ENCODE measurements at places on chromosomes 3 and 15.

- DNase-seq, result no peak
Measured at GRCh38 chr3:18426597-18427193, 1.6 kb upstream of the SATB1 start.

DNA sequence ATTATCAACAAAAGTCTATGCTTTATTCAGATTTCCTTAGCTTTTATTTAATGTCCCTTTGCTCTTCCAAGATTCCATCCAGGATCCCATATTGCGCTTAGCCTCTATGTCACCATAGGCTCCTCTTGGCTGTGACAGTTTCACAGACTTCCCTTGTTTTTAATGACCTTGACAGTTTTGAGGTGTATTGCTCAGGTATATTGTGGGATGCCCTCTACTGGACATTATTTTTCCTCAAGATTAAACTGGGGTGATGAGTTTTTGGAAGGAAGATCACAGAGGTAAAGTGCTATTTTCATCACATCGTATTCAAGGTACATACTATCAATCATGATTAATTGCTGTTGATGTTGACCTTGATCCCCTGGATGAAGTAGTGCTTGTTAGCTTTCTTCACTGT is 99.1 kb upstream of the SMAD3 start:
- DNase-seq, result no peak

- DNase-seq, result no peak
Measured at GRCh38 chr3:43389388-43390254, 103.3 kb downstream of the SNRK start.

DNA sequence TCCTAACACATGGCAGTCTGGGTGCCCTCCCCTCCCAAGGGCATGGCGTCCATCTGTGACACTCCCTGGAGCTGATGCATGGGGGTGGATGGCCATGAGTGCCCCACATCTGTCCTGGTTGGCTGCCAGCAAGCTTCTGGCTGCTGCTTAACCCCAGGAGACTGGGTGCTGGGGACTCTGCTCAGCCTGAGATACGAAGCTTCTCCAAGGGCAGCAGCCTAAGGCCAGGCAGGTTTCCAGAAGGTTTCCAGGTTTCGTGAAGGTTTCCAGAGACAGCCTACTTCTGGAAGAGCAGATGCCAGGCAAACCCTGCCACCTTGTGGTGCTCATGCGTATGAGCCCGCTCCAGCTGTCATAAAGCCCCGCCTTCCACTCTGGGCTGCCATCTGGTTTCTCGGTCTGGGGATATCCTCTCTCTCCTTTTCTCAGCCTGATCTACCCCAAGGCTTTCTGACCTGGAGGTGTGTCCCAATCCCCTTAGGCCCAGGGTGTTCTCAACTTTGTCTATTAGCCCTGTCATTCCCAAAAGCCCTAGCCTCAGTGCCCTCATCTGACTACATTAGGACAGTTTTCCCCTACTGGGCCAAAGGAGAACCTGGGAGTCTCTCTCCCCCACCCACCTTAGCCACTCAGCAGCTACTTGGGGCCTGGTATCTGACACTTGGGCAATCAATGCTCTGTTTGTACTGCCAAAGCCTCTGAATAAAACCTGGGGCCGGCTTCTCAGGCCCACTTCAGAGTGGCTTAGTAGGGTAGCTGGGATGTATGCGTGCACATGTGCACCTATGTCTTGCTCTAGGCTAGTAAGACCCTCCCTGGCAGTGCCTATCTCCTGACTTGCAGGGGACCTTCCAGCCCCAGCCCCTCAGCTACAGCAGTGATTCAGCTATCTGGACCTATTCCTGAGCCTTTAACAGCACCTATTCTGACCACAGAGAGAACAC is 12.0 kb downstream of the MRPL46 start:
- no peak for DNase-seq

DNA sequence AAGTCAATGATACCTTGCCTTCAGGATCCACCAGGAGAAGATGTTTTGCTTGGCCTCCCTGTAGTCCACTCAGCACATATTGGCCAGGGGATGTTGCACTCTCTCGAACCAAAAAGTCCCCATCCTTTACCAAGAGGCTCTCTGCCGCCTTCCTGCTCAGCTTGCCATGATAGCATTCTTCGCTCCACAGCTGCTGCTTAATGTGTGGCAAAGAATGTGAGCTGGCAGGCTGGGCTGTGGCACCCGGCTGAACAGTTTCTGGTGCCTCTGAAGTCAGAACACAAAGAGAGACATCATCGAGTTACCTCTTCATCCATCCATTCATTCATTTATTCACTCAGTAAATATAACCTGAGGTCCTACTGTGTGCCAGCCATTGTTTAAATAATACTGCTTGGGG is 23.9 kb upstream of the CEP152 start:
- DNase-seq, result no peak

- DNase-seq, result no peak
Measured at GRCh38 chr15:77002954-77003912, 8.3 kb downstream of the PSTPIP1 start.

DNA sequence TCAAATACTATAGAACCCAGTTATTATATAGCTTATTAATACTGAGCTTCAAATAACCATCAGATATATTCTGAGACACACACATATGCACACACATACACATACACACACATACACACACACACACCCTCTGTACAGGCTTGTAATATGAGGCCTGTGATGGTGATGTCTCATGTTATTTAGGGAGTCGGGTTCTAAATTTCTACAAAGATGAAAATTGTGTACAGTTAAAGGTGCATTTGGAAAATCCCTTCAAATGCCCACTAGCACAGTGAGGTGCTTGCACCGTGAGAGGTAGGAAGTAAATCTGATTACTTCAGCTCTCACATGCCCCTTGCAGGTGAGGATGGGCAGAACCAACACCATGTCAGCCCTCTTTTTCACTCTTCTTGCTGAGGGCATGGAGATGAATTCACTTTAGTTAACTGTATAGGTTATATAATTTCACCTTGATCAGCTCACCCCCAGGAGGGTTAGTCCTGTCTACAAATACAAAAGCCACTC is 294.5 kb upstream of the PROK2 start:
- no peak for DNase-seq

DNA sequence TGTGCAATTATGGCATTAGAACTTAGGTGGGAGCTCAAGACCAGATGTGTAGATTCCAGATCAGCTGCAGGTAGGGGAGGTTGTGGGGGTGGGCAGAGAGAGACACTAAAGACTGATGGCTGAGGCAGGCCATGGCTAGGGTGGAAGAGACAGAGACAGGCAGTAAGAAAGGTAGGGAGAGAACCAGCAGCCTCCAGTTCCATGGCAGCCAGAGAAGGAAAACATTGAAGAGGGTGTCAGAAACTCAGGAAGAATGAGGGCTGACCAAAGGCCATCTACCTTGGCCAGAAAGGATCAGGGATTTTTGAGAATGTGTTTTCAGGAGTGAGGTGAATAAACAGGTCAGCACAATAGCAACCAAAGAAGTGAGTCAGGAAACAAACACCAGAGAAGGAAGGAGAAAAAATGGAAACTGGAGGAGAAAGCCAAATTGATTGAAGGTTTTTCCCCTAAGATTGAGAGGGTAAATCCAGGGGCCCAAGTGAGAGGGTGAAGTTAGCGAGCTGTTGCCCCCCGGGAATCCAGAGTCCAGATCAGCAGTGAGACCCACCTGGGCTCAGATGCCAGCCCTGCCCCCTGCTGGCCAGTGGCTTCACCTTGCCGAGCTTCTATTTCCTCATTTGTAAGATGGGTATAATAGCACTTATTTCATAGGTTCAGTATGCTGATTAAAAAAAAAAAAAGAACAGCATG is 41.0 kb downstream of the ABHD2 start:
- DNase-seq, result no peak

DNA sequence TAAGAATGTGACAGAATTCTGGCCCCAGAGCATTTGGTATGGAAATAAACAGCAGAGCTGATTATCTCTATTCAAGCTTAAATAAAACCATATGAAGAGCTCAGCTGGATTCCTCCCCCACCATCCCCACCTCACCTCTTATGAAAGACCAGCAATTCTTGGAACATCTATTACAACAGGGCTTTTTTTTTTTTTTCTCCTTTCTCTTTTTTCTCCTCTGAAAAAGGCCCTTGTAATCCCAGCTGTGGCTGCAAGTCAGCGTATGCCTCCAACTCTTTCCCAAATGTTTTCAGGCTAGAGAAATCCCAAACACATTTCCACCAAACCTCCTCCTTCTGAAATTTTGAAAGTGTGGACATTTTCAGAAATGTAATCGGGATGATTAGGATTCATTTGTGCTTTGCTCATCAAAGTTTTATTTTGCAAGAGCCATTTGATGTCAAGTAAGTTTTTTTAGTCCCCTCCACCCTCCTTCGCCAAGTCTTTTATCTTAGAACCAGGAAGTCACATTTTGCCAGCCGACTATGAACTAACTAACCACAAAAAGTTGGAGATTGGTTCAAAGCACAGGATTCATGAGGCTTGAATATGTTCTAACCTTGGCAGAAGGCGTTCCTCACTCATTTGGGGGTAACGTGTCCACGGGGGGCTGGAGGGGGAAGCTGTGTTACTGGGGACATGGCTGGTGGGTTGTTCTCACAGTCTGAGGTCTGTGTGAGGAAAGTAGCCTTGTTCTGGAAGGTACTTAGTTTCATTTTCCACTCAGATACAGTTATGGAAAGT is 142.0 kb upstream of the PDZRN3 start:
- no peak for DNase-seq

GRCh38 chr3:69420781-69421520 is 35.1 kb upstream of the FRMD4B start:
- DNase-seq, result no peak

GRCh38 chr3:131114256-131114655 is 87.6 kb downstream of the NEK11 start:
- DNase-seq, result no peak

DNA sequence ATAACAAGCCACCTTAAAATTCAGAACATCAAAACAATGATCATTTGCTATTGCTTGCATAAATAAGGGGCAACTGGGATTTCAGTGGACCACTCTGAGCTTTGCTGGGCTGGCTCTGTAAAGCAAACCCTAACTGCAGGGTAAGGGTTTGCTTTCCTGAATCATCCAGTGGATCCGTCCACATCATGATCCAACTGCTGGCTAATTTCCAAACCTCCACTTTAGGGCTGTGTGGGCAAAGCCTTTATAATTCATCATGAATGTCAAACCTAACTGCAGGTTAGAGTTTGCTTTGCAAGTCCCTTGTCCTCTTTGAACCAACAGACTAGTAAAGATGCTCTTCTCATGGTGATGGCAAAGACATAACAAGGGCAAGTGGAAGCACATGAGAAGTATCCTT is 76.1 kb downstream of the SYNPR start:
- DNase-seq, result no peak

Measured in 8988T (cell line).